Epithelial cell of esophagus (primary cell): ENCODE measurements at places on chromosomes 16 and 17.

GRCh38 chr17:66466840-66467367 lies 164.5 kb downstream of the PRKCA start:
- peak; percentile 98 for DNase-seq

GRCh38 chr17:80860703-80861417 lies 130.8 kb upstream of the CHMP6 start:
- no peak for DNase-seq

GRCh38 chr16:17440131-17440530 lies 30.6 kb downstream of the XYLT1 start:
- no peak for DNase-seq

DNA sequence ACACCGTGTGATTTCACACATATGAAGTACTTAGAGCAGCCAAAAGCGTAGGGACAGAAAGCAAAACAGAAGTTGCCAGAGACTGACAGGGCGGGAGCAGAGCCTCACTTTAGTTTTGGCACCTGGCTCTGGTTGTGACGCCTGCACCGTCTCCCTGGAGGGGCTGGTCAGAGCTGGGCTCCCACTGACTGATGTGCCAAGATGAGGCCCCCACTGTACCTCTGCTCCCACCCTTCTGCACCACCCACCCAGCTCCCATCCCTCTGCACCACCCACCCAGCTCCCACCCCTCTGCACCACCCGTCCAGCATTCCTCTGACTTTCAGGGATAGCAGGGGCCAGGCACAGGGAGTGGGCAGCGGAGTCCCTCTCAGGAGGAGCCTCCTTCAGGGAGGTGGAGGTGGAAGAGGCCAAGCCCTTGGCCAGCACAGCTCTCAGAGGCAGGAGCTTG lies 3.2 kb upstream of the PRSS21 start:
- DNase-seq = no peak

GRCh38 chr16:14392960-14393359 lies 237.1 kb downstream of the PARN start:
- DNase-seq = no peak
